ENCODE measurements at places on chromosomes 6 and 20.

- no peak for DNase-seq
Observed at GRCh38 chr6:93828553-93828952, 409.2 kb upstream of the EPHA7 start.

DNA sequence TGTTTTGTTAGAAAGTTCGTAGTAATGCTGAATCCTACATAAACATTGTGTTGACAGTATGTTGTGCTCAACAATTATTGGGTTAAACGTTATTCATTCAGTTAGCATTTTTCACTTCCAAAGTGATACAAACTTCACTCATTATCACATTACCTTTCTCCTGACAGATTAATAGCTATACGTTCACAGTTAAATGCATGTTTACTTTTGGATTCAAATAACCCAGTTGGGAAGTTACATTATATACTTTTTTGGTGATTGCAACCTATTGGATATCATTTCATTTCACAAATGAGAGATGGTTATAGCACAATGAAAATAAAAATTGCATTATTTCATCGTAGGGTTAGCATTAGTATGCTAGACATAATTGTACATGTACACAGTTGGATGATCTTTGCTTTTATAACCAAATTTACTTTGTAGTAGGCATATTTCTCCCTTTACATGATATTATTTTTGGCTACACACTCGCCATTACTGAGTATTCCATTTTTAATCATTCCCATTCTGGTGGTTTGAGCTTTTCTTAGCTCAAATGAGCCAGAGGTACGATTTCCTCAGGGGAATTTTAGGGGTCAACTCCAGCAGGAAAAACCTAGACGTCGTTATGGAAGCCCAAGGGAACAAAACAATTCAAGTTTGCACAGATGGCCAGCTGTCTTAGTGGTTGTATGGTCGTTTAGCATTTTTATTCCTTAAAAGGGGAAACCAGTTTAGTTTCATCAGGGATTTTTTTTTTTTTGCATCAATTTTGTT, 2.1 kb upstream of the HIVEP1 start:
- no peak for DNase-seq

DNA sequence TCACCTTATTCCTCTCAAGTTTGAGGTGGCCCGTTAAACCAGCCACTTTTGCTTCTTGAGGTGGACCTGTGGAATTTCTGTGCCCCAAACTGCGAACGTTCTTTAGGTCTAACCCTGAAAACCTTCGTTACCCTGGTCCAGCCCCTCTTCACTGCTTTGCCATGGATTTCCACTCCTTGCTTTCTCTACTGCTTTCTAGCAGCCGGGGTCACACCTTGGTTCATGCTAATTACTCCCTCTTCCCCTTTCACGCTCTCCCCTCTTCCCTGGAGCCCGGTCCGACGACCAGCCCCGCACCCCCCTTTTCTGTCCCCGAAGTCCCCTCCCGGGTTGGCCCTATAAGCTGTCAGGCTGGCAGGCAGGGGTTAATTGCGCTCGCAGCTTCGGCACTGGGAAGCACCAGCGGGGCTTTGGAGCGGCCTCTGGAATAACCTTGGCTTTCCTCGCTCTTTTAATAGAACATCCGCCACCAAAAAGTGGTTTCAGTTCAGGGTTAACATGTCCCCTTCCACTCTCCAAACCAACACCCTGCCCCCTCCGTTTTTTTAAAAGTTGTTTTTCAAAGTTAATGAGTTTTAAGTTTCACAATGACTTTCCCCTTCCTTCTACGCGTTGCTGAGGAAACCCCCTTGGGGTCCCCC, 1.4 kb upstream of the HIVEP1 start:
- no peak for DNase-seq

- DNase-seq, result no peak
Observed at GRCh38 chr20:11890331-11891076, 27.2 kb upstream of the BTBD3 start.

GRCh38 chr6:95917034-95917433, 98.7 kb upstream of the FUT9 start:
- no peak for DNase-seq

Data from T follicular helper cell (primary cell).